ENCODE measurements at places on chromosomes 1 and 21.

DNA sequence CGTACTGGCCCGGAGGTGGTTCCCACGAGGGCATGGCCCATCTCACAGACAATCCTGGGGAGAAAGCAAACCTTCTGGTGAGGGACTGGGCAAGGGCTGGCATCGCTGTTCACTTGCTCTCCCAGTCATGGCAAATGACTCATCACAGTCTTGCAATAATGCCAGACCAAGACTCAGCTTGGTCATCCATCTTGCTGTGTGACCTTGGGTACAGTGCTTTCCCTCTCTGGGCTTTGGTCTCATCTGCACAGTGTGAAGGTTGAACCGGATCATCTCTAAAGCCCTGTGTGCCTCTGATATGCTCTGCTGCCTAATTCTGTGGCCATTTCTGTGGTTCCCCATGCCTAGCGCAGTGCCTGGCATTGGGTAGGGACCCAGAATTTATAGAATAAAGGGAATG is 143.6 kb upstream of the CD34 start:
- DNase-seq: no peak

- no peak for DNase-seq
Measured at GRCh38 chr1:221633841-221634409, 108.0 kb downstream of the DUSP10 start.

- DNase-seq: no peak
Measured at GRCh38 chr1:160975026-160975425, 20.4 kb upstream of the ITLN2 start.

DNA sequence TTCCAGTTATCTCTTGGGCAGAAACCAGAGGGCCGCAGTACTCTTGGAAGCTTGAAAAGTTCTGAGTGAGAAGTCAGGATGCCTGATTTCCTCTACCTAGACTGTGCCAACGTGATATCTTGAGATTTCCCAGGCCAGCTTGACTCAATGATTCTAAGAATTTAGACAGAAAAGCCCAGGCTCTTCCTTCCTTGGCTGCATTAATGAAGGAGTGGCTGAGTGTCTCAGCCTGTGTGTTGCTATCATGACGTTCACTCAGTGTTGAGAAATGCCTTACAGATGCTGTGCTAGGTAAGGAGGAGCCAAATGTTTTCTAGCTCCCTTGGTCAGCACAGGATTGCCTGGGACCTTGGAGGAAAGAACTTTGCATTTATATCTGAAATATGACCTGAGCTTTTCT is 454.1 kb upstream of the USP24 start:
- no peak for DNase-seq

- DNase-seq: no peak
Measured at GRCh38 chr1:20068722-20069121, 1.3 kb upstream of the PLA2G5 start.

GRCh38 chr1:19450811-19451515 is 34.4 kb downstream of the CAPZB start:
- DNase-seq: no peak

DNA sequence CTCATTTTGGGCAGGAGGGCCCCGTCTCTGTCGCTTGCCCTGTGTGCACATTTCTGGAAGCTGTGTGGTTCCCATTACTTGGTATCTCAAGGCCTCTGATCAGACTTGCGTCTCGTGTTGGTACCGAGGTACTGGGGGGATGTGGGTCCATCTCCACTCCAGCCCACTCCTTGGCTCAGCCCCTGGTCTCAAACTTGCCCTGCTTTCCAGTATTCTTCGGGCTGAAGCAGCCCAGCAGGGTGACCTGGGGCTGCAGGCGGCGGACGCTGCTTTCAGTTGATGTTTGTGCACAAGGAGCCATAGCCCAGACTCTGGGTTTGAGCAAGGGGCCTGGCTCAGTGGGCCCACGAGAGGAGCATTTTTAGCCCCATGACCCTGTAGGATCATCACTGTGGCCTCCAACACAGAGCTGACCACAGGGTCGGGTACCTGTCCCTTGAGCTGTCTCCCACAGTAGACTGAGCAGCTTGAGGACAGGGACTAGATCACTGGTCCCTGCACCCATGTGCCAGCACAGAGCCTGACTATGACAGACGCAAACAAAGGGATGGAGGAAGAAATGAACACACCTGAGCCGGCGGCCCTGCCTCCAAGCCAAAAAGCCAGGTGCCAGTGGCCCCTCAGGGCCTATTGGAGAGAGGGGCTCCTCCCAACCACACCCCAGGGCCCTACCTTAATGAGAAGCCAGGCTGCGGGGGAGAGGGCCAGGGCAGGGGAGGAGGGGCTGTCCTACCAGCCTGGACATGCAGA is 46.8 kb downstream of the CHD5 start:
- no peak for DNase-seq

GRCh38 chr21:38438462-38438893 is 59.8 kb downstream of the ERG start:
- DNase-seq: no peak

DNA sequence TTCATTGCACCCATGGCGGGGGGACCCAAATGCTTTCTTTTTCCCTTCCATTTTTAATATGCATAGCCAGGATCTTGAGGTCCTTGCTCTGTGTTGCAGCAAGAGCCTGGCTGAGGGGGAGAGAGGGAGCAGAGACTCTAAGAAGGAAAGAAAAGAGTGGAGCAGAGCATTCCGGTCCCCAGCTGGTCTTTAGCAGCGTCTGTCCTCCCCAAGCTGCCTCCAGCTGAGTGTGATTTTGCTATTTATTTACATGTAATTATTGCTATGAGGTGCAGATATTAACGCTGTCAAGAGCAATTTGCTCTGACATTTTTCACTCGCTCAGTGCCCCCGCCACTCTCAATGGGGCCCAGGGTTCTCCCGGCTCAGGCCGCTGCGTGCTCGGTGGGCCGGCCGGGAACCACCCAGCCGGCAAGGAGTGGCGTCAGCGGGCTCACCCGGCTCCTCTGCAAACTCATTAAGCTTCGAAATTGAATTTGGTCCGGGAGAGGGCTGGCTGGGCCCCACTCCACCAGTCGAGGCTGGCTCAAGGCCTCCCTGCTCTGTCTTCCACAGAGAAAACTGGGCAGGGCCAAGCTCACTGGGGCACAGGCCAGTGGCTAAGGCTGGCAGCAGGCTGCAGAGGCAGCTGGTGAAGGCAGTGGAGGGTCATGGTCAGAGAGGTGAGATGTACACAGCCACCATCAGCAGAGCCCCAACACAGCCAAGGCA is 93.2 kb downstream of the PAX7 start:
- DNase-seq: no peak

DNA sequence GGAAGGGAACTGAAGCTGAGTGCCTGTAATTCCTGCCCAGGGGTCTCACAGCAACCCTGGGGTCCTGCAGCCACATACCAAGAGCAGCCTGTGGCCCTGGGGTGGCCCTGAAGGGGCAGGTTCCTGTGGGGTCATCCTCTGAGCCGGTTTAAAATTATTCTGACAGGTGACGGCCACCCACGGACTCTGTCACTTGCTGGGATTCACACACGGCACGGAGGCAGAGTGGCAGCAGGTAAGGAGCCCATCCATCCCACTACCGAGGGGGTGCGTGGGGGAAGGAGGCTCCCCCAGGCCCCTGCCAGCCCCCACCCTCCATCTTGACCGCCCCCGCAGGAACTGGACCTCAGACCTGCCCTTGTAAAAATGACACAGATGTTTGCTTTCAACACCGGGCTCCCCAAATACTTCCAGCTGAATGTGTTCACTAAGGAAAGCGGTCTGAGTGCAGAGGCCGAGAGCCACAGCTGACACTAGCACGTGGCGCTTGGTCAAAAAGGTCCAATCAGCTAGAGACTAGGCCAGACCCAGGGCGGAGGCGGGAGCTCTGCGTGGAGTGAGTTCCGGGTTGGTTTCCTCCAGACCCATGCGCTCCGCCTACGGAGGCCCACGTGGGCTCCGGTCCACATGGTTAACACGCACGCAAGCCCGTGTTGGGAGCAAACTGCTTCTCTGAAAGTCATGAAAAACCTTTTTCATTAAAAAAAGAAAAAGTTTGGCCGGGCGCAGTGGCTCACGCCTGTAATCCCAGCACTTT is 10.0 kb downstream of the YBEY start:
- no peak for DNase-seq

- no peak for DNase-seq
Measured at GRCh38 chr1:230010603-230011332, 56.3 kb upstream of the GALNT2 start.

GRCh38 chr1:12228979-12229378 is 851 bp upstream of the VPS13D start:
- DNase-seq: no peak
